ENCODE measurements at places on chromosomes 4 and X. TPM values are rescaled to one million over a fixed set of nuclear protein-coding genes. Genes with fewer than 3 reads are reported as not detected.

The BMP3 gene
- 0.26 TPM for total RNA-seq

- peak; percentile 82 for DNase-seq
Observed at GRCh38 chr4:143336781-143337599, at the start of gene GAB1. Gene GAB1, plus strand, starts transcription at chr4:143336876. Its CDS starts 313 bp downstream, at chr4:143337189.

DNA sequence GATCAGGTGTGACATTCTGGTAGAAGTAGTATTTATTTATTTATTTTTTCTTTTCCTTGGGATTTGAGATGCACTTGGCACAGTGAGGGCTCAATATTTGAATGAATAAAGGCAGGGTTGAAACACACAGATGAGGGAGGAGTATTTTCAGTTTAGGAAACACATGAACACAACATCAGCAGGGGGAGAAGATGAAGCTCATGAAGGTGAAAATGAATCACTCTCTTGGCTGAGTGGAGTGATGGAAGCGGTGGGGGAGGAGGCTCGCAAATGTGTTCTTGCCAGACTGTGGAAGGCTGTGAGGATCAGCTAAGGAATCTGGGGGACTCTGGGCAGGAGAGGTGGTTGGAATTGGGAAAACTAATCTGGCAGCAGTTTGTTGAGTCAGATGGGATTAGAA lies 55.3 kb downstream of the ARHGAP10 start:
- no peak for DNase-seq

GRCh38 chr4:18777190-18777930 lies 755.8 kb upstream of the LCORL start:
- DNase-seq = no peak

Measured in body of pancreas (tissue), 4 donors.